ENCODE measurements at places on chromosomes 6 and 20.
A peak's percentile ranks its signal among the peaks of the same experiment; 100 is the strongest.

- no peak for DNase-seq
Observed at GRCh38 chr6:166955865-166956443, 396 bp downstream of the RNASET2 start.

- DNase-seq, result no peak
Observed at GRCh38 chr6:35585658-35586057, 73.0 kb upstream of the TULP1 start.

DNA sequence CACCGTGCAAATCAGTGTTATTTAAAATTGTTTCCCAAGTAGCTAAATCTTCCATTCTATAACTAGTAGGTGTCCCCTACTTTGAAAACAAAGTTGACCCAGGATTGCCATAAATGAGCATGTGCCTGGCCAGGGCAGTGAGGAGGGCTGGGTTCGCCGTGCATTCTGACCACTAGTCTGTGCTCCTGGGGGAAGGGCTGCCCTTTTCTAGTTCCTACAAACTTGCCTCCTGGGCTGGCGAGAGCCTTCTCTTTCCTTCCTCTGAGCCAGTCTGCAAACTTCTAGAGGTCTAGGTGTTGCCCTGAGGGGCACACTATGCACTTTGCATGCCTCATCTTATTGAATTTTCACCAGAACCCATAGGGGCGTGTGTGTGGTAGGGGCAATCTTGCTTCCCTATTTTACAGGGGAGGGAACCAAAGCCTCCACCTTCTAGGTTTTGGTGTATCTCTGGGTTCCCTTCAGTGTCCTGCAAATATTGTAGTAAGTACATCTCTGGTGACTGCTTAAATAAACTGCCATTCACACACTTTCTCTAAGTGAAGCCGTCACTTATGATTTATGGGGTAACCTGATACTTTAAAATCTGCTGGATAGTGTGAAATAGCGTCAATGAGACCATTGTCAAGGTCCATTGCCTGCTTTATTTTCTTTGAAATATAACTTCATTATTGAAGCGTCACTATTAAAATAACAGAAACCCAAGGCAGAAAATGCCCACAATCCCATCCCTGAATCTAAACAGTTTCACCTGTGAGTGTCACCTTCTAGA is 42.2 kb downstream of the CDH26 start:
- no peak for DNase-seq

DNA sequence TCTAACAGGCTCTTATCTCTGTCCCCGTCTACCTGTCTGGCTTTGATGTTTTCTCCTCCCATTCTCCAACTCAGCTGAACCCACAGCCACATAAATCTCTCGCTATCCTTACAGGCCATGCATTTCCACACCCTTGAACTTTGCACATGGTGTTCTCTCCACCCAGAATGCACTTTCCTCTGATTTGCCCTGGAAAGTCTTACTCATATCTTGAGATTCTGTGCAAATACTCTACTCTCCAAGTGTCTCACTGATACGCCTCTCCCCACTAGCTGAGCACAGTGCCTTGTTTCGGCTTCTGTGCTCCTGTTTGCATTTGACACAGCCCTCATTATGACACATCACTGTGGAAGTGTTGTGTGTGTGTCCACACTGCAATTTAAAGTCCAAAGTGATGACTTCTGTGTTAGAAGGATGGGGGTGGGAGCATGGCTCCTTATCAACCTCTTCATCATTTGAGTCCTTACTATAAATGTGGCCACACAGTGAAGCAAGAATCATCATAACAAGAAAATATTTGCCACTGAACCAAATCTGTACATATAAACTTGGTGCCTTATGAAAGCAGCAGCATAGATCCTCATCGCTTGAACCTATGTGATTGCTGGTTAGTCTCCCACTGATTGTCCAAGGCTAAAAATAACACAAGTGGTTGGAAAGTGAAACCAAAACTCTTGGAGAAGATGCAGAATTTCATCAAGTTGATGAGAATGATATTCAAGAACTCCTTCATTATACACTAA is 5.5 kb upstream of the PRELID3B start:
- DNase-seq, result no peak

GRCh38 chr6:313917-314316 is 21.6 kb downstream of the DUSP22 start:
- no peak for DNase-seq

DNA sequence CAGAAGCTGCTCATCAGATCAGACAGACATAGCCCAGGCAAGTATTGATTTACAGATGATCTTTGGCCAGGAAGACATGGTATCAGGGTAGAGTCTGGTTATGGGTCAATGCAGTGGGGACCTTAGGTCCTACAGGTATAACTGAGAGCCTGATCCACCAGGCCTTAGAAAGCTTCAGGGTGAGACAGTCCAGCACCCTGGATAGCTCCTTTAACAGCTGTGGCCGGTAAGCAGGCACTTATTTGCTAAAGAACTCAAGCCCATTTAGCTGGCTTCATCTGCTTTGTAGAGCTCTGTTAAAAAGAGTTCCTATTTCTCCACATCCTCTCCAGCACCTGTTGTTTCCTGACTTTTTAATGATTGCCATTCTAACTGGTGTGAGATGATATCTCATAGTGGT is 39.6 kb downstream of the ESR1 start:
- no peak for DNase-seq

GRCh38 chr6:31357886-31358285 is 907 bp upstream of the HLA-B start:
- DNase-seq, result no peak

DNA sequence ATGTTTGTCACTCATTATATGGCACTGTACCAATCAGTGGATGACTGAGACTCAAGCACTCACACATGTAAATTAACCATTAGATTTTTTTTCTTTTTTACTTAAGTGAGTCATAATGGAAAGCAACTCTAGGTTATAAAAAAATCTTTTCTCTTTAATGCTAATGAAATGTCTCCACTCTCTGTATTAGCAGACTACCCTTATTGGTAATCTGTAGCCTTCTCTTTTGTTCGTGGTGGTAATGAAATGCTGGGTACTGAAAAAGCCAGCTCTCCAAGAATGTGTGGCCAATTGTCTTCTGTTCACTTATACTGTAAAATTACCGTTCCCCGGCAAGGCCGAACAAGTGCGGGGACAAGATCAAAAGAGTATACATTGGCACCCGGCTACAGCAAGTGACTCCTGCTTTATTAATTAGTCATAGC is 69.0 kb downstream of the AFG1L start:
- DNase-seq, result no peak

DNA sequence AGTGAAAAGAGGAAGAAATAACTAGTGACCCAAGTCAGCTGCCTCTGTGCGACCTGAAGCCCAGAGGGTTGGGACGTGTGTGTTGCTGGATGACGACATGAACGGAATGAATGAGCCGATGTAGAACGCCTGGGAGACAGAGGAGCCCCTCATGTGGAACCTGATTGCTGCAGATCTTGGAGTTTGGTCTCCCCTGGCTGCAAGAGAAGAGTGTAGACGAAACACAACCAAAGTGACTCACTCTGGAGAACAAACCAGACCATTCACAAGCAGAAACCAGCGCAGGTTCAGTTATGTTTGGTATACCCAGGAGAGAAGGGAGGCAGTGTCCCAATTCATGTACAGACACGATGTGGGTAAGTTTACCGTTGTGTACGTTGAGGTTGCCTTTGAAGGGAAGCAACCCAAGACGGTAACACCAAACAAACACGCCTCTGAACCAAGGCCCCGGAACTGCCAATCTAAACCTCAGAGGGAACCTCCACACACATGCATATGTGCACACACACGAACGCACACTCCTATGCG is 265.9 kb downstream of the BMP7 start:
- no peak for DNase-seq

DNA sequence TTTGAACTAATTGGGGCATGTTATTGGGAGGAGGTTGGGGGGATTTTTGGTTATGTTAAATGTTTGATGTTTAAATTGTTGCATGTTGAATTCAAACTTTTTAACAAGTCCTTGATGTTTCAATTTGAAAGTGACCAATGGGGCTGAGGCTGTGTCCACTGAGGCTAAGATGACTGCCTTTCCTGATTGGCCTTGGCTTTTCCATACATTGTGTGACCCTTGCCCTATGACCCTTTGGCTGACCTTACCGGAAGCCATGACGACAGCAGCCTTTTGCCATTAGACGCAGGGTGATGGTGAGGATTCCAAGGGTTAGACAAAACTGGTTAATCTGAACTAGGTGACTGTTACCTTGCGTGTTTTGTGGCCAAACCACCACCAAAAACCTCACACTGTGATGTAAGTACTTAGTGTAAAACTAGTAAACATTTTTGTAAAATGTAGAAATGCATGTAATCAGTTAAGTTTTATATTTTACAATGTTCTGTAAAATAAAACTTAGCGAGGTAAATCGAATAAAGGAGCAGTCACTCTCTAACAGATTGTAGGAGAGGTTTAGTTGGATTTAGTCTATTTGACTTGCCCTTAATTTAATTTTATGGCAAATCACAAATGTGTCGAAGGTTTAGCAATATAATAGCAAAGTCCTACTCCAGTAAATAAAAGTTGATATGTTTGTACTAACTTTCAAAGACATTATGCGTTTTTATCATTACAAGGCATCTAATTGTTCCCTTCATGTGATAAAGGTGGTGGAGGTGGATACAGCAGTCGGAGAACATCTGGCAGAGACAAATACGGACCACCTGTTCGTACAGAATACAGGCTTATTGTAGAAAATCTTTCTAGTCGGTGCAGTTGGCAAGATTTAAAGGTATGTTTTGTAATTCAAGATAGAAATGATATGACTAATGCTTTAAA is 1.6 kb downstream of the SRSF6 start:
- DNase-seq, result peak; percentile 6

- DNase-seq, result no peak
Observed at GRCh38 chr6:77669913-77670312, 17.1 kb downstream of the MEI4 start.

DNA sequence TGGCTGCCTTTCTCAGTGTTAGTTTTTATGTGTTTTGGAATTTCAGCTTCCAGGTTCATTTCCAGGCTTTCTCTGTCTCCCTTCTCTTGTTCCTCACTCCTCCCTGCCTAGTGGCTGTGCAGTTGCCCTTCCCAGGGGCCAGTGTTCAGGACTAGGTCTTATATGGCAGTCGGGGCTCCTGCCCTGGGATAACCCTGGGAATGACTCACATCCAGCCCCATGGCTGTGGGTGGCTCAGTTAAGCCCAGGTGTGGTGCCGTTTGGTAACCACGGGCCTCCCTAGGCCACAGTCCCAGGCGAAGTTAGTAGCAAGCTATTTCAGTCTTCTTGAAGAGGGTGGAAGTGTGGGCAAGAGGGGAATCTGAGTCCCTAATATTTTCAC is 57.4 kb upstream of the DDR1 start:
- no peak for DNase-seq

DNA sequence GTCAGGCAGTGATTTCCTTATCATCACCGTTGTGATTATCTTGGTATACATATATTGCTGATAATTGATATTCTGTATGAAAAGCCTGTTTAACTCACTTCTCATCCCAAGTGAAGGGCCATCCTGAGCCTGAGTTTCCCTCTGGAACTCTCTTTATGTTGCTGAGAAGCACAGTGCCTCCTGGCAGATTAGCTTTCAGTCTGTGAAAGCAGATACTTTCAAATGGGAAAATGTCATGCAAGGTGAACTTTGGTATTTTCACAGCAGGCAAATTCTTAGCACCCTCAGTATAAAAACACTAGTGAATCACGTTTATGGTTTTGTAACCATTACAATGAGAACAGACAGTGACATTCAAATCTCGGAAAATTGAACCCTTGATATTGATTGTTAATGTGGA is 151.6 kb downstream of the PRIM2 start:
- no peak for DNase-seq

- DNase-seq, result no peak
Observed at GRCh38 chr6:160265869-160266476, 7.4 kb upstream of the SLC22A2 start.

- DNase-seq, result no peak
Observed at GRCh38 chr20:37850036-37850592, 52.8 kb upstream of the VSTM2L start.

GRCh38 chr6:167944130-167944529 is 53.3 kb upstream of the KIF25 start:
- no peak for DNase-seq

- DNase-seq, result no peak
Observed at GRCh38 chr6:1745814-1746213, 136.1 kb downstream of the FOXC1 start.

DNA sequence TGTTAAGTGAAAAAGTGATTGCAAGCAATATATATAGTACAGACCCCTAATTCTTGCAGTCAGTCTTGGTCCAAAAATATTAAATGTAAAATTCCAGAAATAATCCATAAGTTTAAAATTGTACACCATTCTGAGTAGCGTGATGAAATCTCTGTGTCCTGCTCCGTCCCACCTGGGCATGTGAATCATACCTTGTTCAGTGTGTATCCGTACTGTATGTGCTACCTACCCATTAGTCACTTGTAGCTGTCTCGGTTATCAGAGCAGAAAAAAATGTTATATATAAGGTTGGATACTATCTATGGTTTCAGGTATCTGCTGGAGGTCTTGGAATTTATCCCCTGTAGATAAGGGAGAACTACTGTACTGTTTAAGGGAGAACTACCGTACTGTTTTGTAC is 16.3 kb downstream of the IRAK1BP1 start:
- no peak for DNase-seq

GRCh38 chr6:101391772-101392585 is 1.5 kb upstream of the GRIK2 start:
- DNase-seq, result no peak

- DNase-seq, result no peak
Observed at GRCh38 chr6:43943099-43943766, 173.2 kb downstream of the VEGFA start.

DNA sequence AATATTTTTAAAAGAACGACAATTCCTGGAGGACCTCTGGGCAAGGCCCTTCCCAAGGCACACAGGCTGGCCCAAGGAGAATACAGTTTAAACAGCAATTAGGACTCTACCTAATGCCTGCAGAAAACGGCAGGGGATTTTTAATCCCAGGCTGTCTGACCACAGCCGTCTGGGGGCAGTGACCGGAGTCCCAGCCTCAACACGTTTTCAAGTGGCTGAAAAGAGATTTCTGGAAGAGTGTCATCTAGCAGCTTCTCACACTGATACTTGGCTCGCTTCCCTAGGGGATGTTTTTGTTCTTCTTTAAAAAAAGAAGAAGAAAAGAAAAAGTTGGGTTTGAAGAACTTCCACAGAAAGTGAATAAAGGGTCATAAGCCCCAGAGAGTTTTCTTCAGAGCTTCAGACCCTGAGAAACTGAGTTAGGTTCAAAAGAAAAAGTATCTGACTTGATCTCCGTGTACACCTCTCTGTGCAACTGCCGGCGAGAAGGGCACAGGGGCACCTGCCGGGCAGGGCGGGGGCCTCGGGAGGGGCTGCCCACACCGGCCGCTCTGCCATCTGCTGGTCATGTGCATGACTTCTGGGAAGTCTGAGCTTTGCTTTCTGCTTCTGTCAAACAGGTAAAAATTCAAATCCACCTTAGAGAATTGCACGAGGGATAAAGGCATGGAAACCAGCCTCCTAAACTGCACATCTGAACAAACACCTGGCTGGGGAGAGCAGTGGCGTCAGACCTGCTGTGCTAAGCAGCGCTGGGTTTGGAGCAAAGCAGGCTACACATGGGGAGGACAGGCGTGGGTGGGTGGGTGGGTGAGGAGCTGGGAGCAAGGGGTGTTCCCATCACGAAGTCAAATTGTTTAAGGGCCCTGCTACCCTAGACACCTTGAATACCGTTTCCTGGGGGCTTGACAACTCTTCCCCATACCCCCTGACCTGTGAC is 33.0 kb downstream of the RRBP1 start:
- DNase-seq, result no peak

Measured in skin of body (tissue), 3 donors.